ENCODE measurements at places on chromosomes 6 and 20.

- DNase-seq = no peak
Observed at GRCh38 chr6:131910219-131910589, 41.0 kb downstream of the CCN2 start.

DNA sequence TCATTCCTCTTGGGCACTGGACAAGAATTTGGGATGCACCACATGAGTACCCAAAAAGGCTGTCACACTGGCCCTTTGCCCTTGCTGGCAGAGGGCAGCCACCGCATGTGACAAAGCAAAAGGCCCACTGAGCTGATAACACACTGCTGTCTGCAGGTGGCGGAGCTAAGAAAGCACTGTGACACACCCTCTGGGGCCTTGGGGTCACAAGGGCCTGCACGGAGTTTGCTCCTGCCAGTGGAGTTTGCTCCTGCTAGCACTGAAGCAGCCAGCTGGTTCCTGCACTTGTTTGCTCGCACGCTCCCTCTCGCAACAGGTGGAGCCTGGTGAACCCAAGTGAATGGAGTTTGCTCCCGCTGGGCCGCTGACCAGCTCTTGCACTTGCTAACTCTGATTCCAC lies 132.6 kb downstream of the LCA5 start:
- DNase-seq = peak; percentile 58

DNA sequence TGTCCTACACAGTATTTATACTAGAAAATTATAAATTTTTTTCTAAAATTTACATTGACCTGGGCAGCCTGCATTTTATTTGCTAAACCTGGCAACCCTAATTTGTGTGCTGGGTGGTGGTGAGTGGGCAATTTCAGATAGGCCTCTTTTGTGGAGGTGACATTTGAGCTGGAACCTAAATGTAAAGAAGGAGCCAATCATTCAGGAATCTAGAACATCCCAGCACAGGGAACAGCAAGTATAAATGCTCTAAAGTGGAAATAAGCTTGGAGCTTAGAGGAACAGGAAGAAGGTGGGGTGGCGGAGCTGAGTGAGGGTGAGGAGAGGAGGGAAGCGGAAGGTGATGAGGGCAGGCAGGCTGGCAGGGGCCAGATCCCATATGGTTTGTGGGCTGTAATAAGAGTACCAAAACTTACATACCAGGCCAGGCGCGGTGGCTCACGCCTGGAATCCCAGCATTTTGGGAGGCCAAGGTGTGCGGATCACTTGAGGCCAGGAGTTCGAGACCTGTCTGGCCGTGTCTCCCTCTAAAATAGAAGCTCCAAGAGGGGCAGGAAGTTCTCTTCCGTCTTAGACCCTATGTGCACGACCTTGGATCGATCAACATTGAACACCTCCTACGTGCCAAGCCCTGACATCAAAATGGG lies 549 bp upstream of the CSE1L start:
- peak; percentile 33 for DNase-seq

DNA sequence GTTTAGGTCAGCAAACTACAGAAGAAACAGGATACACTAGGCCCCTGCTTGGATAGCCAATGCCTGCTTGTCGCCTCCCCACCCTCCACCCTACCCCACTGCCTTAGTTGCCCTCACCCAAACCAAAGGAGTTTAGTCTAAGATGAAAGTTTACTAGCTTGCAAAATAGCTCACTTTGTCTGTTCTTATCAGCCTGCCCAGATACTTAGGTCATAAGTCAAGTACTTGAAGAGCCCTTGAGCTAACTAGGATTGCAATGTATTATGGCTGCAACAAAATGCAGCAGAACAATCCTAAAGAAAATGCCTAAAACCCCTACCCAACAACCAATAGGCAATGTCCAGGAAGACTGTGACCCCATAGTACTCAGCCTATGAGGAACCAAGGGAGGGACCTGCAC lies 7.3 kb upstream of the ENTPD6 start:
- no peak for DNase-seq

- DNase-seq = peak; percentile 55
Observed at GRCh38 chr6:45677381-45678284, 299.9 kb upstream of the SUPT3H start.

DNA sequence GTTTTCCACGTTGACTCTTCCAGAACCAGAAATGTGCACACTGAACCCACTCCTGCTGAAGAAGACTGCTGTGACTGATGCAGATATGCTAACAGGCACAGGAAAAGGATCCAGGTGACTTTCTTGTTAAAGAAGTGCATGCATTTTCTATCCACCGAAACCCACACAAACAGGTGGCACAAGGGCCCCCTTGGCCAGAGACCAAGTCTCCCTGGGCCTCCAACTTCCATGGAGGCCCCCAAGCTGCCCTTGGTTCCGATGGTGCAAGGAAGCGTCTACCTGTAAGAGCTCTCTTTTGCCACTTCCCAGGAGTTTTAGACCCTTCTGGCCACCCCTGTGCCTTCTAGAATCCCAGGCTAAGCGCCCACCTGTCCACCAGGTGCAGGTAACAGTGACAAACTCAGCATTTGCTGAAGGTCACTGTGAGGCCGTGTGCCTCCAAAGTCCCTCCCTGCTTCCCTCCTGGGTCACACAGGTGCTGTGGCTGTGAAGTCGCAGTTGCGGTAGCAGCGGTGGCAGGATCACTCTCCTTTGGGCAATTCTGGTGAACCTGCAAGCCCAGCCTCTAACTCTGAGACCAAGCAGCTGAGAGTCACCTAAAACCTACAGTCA lies 134.8 kb downstream of the PXDC1 start:
- no peak for DNase-seq

DNA sequence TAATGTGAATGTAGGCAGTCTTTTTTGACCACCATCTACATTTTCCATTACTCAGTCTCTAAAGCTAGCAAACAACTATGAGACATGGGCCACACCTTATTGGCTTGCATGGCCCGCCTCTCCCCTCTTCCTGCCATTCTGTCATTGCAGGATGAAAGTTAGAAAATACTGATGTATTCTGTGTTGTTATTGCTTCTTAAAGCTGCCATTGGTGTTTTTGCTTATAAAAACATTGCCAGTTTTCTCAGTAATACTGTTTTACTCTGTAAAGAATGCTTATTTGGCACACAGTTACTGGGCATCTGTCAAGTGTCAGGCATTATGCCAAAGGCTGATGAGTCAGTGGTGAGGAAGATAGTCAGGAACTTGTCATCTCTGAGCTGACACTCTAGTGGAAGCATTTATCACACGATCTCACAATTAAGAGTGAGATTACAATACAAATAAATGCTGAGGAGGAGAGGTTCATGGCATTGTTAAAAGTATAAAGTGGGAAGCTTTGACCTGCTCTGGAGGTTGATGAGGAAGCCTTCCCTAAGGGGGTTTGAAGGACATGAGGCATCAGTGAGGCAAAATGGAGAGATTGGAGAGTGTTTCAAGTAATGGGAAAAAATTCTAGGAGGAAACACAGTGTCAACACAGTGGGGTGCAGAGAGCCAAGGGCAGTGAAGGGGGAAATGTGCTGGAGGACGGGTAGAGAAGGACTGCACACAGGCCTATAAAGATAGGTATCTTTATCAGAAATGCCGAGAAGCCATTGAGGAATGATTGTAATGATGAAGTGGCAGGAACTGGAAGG lies 14.7 kb downstream of the KLHL32 start:
- no peak for DNase-seq

DNA sequence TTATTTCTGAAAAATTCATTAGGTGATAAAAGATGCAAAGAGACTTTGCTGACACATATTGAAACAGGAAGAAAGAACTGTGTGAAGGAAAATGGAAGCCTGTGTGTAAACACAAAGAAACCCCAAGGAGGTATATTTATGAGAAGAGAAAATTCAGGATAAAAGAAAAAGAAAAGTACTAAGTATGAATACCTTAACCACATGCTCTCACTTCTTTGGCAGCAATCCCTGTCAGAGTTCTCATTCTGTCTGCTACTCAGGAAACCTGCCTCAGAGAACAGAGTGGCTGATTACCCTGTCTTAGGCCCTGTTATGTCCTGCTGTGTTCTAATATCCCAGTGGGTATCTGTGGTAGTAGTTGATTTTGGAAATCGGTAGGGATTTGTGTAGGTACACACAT lies 457.9 kb downstream of the TBC1D32 start:
- DNase-seq = no peak

DNA sequence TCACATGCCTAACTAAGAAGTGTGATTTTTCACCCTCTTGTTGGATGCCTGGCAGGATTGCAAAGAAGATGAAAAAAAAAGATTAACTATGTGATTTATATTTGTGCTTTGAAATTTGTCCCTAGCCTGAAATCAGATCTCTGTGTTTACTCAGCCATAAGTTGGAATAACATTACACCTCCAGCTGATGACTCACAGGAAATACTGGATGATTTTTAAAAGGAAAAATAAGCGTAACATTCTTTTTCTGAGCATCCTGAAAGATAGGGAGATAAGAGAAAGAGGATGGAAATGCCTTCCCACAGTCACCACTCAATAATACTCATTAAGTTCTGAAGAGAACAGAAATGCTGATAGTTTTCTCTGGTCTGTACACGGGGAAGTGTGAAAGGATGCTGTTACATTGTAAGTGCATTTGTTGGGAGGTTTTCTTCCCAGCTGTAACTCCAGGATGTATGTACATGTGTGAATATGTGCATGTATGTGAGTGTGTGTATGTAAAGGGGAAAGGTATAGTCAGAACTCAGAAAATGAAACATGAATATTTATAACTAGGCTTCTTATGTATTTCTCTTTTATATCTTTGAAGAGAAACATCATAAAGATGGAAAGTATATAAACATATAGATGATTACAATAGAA lies 37.4 kb upstream of the RIPPLY2 start:
- DNase-seq = no peak

- DNase-seq = no peak
Observed at GRCh38 chr6:25703005-25703404, 51.0 kb downstream of the SCGN start.

DNA sequence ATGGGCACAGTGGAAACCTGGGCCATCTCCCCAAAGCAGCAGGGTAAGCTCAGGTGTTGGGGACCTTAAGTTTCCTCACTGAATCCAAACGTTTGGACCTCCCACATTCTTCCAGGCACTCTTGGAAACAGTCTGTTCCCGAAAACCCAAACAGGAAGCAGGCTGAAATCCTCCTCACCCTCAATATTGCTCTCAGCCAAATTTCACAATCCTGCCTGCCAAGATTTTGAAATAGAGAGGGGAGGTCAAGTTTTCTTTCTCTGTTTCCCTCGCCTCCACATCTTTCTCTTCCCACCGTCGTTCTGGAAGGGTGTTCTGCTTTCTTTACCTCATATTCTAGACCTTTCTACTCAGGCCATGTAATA lies 392.0 kb upstream of the SASH1 start:
- DNase-seq = no peak

DNA sequence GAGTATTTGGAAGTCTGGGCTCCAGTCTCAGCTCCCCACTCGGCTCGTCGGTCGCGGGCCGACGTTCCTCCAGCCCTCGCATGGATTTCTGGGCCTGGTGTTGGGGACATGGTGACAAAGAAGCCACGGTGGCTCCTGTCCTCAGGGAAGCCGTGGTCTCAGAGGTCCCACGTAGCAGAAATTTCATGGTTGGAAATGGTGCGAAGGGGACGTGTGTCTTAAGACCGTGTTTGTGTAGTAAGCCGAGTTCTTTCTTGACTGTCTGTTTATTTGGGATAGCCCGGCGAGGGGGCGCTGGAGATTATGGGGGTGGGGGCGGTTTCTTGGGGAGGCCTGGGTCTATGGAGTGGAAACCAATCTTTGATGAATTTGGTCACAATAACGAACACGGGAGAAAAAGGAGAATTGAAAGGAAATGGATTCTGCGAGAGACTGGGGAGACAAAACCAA lies 23.5 kb upstream of the MAP3K7 start:
- DNase-seq = no peak

GRCh38 chr6:87473419-87473903 lies 687 bp downstream of the SLC35A1 start:
- DNase-seq = peak; percentile 50

DNA sequence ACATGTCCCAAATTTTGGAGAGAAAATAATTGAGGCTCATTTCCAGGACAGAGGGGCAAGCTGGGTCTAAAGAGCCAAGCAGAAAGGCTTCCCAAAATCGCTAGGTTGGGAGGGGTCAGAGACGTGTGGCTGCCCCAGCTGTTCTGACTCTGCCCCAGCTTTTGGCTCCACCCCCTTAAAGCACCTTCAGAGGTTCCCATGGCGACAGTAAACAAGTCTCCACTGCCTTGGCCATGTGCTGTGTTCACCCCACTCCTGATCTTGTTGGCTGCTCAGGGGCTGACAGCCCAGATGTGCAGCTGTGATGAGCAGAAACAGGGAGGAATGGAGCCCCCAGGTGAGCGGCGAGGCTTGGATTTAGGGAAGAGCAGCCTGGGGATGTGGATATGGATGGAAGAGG lies 72.8 kb upstream of the SPTLC3 start:
- no peak for DNase-seq

- DNase-seq = no peak
Observed at GRCh38 chr6:90494067-90494780, 92.6 kb downstream of the MAP3K7 start.

GRCh38 chr20:13778827-13779226 lies 5.9 kb downstream of the ESF1 start:
- no peak for DNase-seq

DNA sequence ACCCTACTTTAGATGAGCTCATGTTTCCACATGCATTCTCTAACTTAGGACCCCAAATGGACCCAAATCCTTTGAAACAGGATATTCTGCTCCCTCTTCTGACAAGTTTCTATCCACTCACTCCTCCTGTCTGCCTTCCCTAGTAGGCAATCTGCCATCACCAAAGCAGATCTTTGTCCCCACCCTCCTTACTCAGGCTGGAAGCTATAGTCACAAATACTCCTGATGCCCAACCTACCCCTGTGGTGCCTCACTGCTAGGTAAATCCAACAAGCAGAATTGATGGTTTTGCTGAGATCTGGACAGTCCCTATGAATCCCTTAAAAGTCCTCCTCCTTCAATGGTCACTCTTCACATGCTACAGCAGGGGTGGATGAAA lies 21.7 kb downstream of the ELOVL5 start:
- DNase-seq = no peak

DNA sequence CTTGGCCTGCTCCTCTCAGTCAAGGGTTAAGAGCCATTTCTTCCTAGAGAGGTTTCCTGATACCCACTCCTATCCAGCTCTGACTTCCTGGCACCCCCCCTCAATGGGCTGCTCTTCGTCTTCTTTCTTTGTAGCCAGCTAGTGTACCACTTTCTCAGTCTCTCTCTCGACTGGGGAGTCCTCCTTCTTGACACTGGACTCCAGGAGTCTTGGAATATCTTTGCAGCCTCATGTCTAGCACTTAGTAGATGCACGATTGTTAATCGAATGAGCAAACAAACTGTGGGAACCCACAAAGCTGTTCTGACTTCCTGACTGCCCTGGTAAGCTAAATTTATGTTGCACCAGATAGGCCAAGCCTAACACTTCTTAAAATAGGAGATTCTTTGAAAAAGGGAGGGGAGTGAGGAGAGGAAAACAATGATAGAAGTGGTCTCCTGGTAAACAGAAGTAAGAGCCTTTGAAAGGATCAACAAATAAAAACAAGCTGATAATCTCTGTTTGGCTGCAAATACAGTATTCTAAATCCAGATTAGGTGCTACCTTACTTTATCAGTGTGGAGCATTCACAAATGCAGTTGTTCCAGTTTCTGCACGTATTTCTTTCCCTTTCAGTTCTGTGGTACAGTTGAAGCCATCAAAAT lies 160.1 kb upstream of the CITED2 start:
- no peak for DNase-seq

GRCh38 chr6:156866220-156867015 lies 89.2 kb downstream of the ARID1B start:
- peak; percentile 33 for DNase-seq

GRCh38 chr6:40343877-40344565 lies 243.1 kb downstream of the LRFN2 start:
- no peak for DNase-seq

- no peak for DNase-seq
Observed at GRCh38 chr6:137547186-137547585, 53.0 kb upstream of the OLIG3 start.

- DNase-seq = no peak
Observed at GRCh38 chr6:17291778-17292177, 10.6 kb downstream of the RBM24 start.
